Stimulated activated CD4-positive, alpha-beta T cell treated with anti-CD3 and anti-CD28 coated beads, Interleukin-15, amount 100 ng/mL, for 24 hours (primary cell): ENCODE measurements at places on chromosomes 12 and 14.

GRCh38 chr12:47080725-47081502 is 1.2 kb upstream of the AMIGO2 start:
- peak; percentile 80 for DNase-seq

GRCh38 chr12:22046968-22047390 is 961 bp downstream of the CMAS start:
- no peak for DNase-seq

DNA sequence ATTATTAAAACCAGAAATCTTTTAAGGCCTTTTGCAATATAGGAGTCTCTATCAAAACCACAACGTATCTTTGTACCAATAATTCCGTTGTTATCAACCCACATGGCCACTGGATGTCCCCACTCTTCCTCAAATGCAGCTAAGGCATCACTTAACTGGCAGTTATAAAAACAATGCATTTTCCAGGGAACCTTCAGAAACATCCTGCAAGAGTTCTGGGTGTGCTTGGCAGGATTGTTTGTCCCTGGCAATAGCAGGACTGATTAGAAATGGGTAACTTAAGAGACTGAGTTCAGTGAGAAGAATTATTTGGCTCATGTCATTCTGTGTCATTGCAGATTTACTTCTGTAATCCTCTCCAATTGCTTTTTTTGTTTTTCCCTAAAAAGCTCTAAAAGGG is 112.0 kb downstream of the SLC15A5 start:
- DNase-seq = peak; percentile 1

GRCh38 chr14:55625481-55625880 is 45.5 kb downstream of the KTN1 start:
- no peak for DNase-seq

DNA sequence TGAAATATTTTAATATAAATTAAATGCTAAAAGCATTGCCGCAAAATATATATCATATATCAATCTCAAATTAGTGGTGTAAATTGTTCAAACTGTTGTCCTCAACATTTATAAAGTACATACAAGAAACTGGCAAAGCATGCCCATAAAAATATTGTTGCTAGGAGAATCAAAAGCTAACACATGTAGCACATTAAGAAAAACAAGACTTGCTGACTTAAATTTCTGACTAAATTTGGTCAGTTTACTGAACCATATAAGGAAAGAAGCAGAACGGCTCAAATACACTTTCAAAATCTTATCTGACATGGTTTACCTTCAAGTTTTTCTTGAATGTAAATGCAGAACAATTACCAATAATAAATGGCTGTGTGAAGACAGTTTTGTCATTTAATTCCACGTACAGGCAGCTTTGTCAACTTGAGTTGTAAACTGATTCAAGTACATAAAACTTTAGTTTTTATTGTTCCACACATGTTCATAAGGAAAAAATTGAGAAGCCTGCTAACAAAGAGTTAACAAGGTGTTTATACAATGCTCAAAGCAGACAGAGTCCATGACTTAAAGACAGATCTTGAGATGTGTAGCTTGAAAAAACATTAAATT is 50.4 kb downstream of the PPP1R12A start:
- no peak for DNase-seq

GRCh38 chr14:100019156-100019744 is 46.0 kb upstream of the EVL start:
- DNase-seq = no peak
